ENCODE measurements at places on chromosomes 16 and 17.

DNA sequence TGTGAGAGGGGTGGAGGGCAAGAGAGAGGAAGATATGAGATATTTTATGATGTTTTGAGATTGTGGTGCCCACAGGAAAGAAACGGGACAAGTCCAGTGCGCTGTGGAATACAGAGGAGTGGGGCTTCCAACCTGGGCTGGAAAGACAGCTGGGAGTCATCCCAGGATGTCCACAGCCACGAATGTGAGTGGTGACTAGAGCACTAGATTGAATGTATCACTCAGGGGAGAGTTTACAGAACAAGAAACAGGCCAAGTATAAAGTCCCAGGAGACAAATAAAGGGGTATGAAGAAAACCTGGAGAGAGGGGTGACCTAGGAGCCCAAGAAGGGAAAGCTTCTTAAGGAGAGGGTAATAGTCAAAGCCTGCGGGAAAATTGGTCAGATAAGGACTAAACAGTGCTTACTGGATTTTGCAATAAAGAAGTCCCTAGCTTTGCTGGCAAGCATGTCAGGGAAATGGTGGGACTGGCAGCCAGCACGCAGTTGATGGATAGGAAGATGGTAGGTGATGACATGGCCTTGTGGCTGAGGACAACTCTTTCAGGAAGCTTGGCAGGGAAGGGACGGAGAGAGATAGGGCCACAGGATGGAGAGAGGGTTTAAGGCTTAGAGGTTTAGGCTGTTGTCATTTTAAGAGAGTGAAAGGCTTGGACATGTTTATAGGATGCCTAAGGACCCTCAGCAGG is 114.5 kb downstream of the AXIN2 start:
- no peak for DNase-seq

DNA sequence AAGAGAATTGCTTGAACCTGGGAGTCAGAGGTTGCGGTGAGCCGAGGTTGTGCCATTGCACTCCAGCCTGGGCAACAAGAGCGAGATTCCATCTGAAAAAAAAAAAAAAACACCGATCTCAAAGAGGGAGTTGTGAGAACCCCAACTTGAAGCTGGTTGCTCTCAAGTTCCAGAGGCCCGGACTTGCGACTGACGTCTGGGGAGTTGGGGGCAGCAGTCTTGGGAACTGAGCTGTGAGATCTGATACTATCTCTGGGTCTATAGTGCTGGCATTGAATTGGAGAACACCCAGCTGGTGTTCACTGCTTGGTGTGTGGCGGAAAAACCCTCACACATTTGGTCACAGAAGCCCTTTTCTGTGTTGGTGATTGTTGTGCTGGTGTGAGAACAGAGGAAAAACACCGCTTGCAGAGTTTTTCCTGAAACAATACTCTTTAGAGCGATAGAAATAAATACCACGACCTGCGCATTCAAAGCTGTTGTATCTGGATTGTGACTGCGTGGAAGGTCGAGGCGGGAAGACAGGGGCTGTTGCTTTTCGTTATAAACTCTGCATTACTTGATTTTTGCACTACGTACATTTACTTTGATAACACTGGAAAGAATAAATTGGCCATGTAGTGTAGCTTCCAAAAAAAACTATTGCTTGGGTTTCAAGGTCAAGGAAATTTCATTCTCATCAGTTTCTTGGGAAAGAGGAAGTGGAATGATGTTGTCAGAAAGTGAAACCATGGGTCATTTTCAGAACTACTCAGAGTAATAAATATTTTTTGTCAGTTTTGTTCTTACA is 8.8 kb downstream of the SCIMP start:
- DNase-seq, result no peak

GRCh38 chr16:80526418-80527061 is 14.3 kb upstream of the DYNLRB2 start:
- peak; percentile 59 for DNase-seq

DNA sequence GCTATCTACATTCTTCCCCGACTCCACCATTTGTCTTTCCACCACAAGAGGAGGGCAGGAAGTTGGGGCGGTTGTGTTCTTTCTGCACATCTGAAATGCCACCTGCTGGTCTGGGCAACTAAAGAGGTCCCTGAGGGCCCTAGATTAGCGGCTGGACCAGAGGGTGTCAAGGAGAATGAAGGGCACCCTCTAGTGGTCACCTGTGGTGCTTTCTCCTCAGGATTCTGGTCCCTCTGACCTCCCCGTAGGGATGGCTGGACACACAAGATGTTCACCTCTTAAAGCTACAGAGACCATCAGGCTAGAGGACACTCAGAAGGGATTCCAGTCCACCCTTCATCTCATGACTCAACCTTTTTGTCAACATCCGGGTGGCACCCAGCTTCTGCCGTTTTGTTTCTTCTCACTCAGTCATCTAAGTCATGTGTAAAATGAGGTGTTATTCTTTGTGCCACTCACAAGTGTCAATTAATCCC is 2.9 kb upstream of the SCIMP start:
- DNase-seq, result no peak

Measured in GM13976 (cell line).